HAP-1 (cell line): ENCODE measurements at places on chromosomes 2 and 18.

- no peak for DNase-seq
These were observed 291.0 kb upstream of the DOK6 start for GRCh38 chr18:69109686-69110085.

- no peak for DNase-seq
These were observed 79.2 kb downstream of the SETBP1 start for GRCh38 chr18:44759925-44760342.

DNA sequence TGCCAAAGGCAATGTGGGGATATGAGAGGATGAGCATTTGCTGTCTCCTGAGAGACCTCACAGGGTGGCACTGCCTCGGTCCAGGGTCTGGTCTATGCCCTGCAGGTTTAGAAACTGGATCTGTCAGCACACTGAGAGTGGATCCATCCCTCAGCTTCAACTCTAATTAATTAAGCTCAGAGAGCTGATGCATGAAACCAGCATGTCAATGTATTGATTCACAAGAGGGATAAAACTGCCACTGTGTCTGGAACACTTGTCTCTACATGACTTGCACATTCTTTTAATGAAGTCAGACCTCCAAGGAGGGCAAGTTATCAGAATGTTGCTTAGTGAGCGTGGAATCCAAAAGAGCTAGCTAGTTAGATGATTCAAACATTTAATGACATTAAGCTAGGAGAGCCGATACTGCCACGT, 22.5 kb upstream of the POLE4 start:
- no peak for DNase-seq

DNA sequence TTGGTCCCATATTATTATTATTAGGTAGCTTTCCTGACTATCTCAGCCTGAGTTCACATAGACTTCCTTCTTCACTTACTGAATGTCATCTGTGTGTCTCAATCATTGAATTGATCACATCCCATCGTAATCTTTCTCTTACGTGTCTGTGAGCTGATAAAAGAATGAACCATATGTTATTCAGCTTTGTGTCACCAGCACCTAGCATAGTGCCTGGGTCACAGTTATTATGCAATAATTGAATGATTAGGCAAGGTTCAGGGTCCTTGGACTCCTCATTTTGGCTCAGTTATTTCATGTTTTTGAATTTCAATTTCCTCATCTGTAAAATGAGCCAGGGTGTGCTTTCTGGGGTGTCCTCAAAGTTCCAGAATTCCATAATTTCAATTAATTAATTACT, 107.2 kb downstream of the ZEB2 start:
- no peak for DNase-seq

- DNase-seq, result no peak
These were observed 92.0 kb downstream of the HDAC4 start for GRCh38 chr2:239308661-239309397.

DNA sequence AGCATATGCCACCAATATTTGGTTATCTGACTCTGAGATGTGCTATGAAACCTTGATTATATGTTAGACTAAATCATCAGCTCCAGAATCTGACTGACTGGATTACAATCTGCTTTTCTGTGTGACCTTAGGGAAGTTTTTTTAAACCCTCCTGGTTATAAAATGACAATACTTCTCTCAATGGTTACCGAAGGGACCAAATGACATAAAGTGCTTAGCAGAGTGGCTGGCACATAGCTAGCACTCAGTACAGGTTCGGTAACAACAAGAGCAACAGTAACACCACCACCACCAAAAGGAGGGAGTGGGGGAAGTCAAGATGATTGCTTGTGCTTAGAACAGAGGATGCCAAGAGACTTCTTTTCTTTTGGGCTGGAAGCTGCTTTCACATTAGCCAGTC, 306.2 kb downstream of the PTPRM start:
- DNase-seq, result no peak

GRCh38 chr2:204261846-204262245, 283.4 kb upstream of the PARD3B start:
- no peak for DNase-seq

GRCh38 chr2:186523791-186524190, 37.7 kb downstream of the ZC3H15 start:
- no peak for DNase-seq

DNA sequence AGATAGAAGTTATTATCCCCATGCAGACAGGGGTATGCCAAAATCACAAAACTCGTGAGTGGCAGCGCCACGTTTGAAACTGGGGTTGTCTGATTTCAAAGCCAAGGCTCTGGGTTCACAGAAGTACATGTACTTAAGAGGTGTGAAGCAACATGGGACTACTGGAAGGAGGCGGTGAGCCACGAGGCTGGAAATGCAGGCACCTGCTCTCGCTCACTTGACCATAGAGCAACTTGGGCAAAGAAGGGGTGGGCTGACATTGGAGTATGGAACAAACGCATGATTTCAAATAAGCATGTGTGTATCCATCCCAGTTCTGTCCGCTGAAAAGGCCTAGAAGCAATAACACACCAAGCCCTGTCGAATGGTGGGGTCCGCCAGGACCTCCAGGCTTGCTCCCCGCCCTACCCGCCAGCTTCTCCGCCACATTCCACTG, 593 bp upstream of the ACTR2 start:
- DNase-seq, result peak; percentile 22

DNA sequence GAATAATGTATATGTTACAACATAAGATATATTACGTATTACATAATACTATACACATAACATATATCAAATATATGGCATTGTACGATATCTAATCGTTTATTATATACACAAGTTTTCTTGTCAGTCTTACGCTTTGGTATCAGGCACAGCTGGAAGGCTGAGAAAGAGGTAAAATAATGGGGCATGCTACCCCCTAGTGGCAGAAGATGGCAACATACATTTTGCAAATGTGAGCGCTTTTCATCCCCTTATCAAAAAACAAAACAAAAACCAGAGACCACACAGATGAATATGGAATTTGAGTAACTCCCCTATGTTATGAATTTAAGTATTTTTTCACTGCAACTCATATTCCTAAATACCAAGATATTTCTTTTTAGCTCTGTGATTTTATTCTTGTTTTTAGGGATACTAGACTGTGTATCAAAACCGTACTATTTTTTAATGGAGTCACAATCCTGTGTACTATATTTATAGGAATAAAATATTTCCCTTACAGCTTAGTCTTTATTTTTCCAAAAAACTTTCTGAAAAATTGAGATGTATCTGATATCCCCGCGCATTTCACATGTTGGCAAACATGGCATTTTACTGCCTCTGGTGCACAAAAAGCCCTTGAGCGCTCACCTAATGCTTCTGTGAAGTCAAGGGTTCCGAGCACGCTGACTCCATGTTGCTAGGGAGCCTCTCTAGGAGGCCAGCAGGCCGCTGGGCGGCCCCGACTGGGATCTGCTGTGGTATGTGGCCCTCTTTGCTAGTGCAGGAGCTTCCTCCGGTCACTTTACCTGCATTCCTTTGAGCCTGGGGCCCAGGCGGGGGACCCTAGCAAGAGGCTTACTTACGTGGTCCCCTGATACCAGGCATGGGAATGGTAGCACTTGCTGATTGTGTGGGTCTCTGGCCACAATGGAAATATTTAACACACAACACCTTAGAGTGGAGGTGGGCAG, 62.5 kb downstream of the SLC4A3 start:
- peak; percentile 71 for DNase-seq

GRCh38 chr2:200379481-200380090, 73.1 kb downstream of the SPATS2L start:
- DNase-seq, result peak; percentile 75

DNA sequence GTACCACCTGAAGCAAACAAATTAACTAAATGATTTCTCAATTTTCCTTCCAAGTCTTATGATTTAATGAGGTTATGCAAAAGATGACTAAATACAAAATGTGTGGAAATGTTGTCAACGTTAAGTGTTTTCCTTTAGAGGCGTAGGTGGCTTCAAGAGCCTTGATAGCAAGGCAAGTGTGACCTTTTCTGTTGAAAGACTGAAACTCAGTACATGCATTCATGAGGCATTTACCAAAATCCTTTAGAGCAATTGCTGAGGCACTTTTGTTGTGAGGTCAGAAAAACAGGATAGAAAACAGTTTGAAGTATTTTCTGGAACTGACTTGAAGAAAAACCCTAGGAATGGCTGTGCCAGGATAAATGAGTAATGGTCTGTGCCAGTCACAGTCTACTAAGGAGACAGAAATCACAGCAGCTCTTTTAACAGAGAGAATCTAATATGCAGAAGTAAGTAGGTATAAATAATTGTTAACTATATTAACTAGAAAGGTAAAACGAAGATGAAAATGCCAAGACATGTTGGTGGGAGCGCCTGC, 326.5 kb upstream of the CDH20 start:
- DNase-seq, result no peak

GRCh38 chr18:24220318-24220688, 81.4 kb downstream of the CABYR start:
- no peak for DNase-seq

GRCh38 chr2:168948621-168949212, 47.6 kb downstream of the G6PC2 start:
- peak; percentile 5 for DNase-seq

DNA sequence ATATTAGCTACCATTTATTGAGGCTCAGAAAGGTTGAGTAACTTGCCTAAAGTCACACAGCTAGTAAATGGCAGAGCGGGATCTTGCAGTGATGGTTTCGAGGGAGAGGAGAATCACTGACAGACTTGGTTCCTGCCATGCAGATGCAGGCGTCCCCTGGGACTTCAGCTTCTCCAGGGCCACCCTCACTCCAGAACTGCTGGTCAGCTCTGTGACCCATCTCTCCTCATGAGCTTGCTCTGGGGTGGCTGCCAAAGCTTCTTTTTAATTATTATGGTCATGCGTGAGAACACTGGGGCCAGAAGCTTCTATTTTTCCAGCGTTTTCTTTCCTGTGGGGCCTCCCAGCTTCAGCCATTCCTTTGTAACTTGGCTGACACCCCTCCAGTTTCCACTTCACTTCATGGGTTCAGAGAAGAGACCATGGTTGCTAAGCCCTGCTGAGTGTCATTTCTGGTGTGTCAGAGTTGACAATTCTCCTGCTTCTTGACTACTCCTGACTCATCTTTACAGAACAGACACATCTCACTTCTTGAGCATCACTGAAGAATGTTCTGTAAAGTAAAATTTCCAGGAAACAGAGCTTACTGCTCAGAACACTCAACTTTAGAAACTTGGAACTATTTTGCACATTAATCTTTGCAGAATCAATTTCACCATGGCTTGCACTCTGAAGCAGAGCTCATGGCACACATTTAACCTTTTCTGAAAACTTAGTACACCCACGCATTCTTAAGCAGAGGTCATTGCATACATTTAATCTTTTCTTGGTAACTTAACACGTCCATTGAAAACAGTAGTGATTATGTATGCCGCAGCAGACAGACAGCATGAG, 70.4 kb downstream of the IL1R2 start:
- no peak for DNase-seq
